Fibroblast of the conjunctiva (primary cell): ENCODE measurements at places on chromosomes 4 and X.
A peak's percentile ranks its signal among the peaks of the same experiment; 100 is the strongest.

GRCh38 chrX:74272230-74272629 lies 31.8 kb upstream of the ZCCHC13 start:
- DNase-seq, result no peak

- DNase-seq, result no peak
Measured at GRCh38 chrX:44775726-44776125, 68.1 kb upstream of the DUSP21 start.

GRCh38 chr4:149291463-149291862 lies 524.2 kb downstream of the IQCM start:
- peak; percentile 8 for DNase-seq

DNA sequence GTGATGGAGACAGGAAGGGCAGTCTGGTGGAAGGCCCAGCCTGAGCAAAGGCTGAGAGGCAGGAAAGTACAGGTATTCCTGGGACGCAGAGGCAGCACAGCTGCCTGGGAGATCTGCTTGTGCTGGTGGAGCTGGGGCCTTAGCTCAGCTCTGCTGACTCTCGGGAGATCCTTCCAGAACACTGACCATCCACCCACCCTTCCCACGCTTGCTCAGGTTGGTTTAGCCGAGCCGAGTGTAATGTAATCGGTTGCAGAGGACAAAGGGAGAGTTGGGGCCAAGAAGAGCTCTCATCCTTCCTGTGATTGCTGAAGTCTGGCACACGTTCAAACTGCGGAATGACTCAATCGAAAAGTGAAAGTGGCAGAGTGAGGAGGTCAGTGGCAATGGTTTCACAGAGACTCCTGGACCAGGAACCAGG lies 43.1 kb upstream of the GPR78 start:
- peak; percentile 81 for DNase-seq

- no peak for DNase-seq
Measured at GRCh38 chr4:114132830-114133229, 153.4 kb upstream of the ARSJ start.

- no peak for DNase-seq
Measured at GRCh38 chrX:15512401-15512965, 11.9 kb downstream of the BMX start.
